AG09319 (cell line): ENCODE measurements at places on chromosomes 5 and 9.

DNA sequence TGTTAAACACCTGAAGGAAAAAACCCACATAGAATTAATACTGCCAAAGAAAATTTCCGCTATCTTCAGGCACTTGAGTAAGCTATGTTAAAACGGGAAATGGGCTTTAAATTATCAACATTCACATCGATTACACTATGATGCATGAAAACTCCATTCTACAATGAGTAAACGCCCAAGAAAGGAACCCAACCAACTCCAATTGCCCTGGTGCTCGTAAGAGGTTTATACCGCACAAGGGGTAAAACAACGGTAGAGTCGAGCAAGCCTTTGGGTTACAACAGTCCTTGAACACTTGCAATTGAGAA is 1.0 kb downstream of the AGTPBP1 start:
- no peak for DNase-seq

DNA sequence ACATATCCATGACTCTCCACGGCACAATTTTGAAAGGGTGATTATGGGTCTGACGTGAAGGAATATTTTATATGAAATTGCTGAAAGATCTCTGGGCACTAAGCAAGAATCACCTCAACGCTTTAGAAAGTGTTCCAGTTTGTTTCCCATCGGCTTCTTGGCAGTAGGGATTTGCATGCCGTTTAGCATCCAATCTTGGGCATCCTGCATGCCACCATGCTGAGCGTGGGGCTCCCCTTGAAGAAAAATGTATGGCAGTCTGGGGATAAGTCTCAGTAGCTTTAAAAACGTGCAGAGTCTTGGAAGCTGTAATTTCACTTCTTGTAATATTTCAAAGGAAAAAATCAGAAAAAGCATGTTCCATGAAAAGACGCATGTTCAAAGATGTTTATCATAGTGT is 151.7 kb downstream of the DMRT2 start:
- DNase-seq = no peak

- DNase-seq = no peak
These were observed 225.8 kb upstream of the DAPK1 start for GRCh38 chr9:87271696-87272477.

- no peak for DNase-seq
These were observed 34.2 kb downstream of the STC2 start for GRCh38 chr5:173293817-173294672.

DNA sequence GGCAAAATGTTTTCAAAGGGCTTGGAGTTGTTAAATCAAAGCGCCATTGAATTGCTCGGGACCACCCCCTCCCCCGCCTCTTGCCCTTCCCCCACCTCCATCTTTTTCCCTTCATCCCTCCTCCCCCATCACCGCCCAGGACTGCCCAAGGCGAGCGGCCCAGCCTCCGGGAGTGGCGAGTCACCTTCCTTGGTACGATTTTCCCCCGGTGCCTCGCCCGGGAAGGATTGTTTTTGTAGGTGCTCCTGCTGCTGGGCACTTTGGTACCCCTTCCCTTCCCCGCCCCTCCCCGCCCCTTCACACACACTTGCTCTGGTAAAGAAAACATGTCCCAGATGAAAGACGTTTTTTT is 61.2 kb downstream of the TMEM174 start:
- DNase-seq = no peak

DNA sequence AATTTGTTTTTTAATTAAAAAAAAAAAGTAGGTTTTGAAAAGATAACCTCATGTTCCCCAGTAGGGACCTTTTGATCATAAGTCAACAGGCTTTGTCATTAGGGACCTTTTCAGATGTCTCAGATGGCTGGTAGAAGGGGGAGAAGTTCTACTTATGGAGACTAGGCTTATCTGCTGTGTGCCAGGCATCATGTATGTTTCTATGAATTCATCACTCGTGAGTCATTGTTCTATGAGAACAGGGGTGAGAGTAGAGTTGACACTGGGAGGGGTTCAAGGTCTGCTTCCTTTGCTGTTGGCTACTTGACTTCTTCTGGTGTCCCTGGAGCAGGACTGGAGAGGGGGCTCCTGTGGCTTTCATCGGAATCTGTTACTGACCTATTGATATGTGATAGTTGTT is 138.8 kb downstream of the KDM4C start:
- no peak for DNase-seq

DNA sequence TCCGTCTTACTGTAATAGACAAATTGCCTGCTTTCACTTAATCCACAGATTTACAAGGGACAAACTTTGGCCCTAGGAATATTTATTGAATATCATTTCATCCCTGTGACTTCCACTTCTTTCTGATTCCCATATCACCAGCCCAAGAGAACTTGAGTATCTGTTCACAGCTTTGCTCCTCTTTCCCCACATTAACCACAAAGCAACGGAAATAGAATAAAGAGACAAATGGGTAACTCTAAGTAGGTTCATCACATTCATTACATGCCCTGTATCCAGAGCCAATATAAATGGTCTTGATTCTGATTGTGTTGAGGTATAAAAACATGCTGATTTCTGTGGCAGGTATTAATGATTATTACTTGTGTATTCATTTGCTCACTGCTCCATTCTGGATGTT is 41.9 kb downstream of the TMEM252 start:
- DNase-seq = no peak

DNA sequence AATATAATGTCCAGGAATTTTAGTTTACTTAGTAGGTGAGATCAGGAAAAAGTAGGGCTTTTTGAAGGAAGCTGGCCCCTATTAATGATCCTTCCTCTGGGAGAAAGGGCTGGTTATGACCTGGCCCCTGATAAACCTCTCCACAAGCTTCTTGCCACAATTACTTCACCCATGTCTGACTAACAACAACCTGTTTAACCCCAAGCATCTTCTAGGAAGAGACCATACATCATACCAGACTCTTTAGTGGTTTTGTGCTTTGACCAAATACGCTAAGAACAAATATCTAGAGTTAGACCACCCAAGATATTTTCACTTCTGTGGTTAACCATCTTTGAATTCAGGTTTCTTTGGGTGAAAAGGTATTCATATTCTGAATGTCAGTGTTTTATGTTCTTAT is 174.0 kb upstream of the SLC27A6 start:
- no peak for DNase-seq

GRCh38 chr9:97502984-97503861 is 1.8 kb downstream of the TMOD1 start:
- DNase-seq = no peak

- DNase-seq = no peak
These were observed 16.3 kb upstream of the SEMA5A start for GRCh38 chr5:9562141-9562540.

DNA sequence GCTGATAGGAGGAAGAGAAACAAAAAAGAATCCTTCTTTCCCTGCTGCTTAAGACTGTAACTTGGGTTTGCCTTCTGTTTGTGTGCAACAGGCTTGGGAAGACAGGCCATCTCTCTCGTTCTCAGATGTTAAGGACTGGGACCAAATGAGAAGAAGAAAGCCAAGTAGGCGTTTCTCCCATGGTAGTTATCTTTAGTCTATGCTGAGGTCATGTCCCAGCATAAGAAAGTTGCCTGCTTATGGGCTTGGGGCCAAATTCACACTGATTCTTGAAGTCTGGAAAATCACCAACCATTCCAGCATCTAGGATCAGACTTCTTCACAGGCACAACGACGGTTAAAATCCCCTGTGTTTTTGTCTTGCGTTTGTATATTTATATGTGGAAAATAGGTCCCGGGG is 44.2 kb upstream of the PALM2AKAP2 start:
- DNase-seq = no peak

DNA sequence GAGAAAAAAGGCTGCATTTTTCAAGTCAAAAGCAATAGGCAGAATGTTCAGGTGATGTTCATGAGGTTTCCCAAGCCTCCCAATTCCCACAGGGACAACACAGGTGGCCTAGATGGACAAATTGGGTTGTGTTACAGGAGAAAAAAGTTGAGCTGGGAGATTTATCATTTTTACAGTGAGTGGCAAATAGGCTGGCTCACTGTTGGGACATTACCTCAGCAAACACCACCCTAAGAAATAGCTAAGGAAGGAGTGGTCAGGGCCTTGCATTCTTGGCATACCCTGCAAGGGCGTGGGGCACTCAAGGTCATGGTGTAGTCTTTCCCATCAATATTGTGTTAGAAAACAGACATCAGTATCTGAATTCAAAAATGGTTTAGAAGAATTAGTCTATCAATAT is 23.3 kb upstream of the CPLANE1 start:
- no peak for DNase-seq

DNA sequence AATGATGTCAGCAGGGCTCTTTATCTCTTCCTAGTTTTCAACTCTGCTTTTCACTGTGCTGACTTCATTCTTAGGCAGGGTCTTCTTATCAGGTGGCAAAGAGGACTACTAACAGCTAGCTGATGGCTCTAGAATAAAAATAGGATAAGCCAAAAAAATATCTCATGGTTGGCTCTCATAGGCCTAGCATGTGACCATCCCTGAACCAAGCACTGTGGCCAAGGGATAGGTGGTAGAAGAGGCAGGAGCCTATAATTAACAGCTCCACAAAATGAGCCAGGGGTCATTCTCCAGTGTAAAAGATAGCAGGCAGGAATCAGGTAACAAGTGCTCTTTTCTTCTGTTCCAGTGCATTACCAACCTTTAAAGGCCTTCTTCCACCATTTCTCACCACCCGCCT is 21.1 kb downstream of the ANKDD1B start:
- DNase-seq = no peak
